ENCODE measurements at places on chromosomes 2 and 18.

DNA sequence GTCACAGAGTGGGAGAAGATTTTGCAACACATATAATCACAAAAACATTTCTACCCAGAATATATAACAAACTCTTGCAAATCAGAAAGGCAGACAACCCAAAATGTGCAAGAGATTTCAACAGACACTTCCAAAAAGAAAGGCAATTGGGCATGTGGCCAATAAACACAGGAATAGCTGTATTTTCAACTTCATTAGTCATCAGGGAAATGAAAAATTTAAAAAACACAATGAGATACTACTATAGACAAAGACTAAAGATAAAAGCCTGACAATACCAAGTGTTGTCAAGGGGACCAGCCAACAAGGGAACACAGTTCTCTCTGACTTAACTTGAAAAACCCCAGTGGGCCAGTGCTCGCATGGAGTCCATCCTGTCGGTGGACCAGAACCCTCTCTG, 40.5 kb downstream of the MTHFD2 start:
- peak; percentile 42 for DNase-seq

- DNase-seq = peak; percentile 94
Observed at GRCh38 chr2:215460682-215461382, 25.0 kb upstream of the FN1 start.

DNA sequence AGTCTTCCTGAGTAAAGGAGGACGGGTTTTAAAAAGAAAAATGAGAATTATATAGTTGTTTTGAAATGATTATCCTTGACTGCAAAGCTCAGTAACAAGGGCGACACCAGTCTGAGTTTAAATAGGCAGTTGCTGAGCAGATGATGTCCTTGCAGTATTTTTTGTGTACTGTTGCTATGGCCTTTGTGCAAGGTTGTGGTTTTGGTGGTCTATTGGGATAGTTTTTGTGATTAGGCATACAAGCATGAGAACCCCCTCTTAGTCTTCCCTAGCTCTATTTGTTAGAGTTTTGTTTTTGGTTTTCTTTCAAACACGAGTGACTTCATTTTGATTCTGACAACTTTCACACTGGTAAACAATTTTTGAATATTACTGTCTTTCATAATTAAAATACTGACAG, 64.1 kb downstream of the TAF4B start:
- no peak for DNase-seq

GRCh38 chr2:111653913-111654312, 230.1 kb downstream of the ANAPC1 start:
- no peak for DNase-seq

DNA sequence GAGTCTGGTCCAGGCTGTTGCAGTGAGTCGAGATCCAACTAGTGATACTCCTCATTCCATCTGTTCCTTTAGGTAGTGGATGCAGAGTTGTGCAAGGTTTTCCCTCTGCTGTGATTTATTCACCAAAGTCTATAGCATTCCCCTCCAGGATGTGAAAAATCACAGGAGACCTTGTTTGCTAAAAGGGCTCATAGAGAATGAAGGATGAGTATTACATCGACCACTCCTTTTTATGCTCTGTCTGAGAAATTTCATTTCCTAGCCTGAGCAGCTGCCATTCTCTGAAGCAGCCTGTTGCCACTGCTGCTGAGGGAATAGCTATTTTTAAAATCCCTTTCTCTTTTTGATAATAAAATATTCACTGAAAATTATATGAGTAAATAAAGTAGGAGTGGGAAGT, 134.1 kb upstream of the LRRTM1 start:
- DNase-seq = no peak

DNA sequence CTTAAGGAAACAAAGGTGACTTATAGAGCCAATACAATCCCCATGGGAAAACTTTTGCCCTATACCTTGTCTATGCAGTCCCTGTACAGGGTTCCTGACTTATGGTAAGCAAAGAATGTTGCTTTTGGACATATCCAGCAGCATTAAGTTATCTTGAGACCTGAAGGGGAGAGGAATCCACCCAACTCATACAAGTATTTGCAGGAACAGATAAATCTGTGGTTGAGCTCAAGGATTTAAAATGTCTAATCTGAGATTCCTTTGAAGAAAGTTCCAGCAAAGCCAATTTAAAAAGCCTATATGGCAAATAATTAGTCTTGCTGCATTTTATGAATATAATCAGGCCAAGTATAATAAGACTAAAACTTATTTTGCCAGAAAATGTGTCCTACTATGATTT, 739.5 kb upstream of the CDH2 start:
- no peak for DNase-seq

DNA sequence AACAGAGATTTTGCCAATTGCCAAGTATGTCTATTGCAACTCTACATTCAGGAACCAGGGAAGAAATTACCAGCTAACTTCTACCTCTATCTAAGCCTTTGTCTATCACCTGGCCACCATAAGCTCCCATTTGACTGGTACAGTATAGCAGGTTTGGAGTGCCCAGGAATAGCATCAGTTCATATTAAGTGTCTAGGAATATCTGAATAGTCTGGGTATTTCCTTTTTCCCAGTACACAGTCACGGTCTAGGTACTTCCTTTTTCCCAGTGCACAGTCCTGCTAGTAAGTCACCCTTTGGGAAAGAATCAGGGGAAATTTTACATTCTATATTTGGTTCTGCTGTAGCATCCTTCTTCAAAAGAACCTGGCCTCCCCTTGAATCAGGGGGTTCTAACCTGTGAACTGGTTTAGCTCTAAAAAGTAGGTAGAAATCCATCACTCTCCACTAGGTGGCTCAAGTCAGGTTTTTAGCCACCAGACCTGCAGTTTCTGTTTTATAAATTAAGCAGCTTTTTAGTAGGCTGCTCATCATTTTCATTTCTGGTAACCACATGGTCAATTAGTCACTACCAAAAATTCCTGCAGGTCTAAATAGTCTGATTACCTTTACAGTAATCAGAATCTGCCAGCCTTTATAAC, 49.3 kb upstream of the DNAJC10 start:
- no peak for DNase-seq

DNA sequence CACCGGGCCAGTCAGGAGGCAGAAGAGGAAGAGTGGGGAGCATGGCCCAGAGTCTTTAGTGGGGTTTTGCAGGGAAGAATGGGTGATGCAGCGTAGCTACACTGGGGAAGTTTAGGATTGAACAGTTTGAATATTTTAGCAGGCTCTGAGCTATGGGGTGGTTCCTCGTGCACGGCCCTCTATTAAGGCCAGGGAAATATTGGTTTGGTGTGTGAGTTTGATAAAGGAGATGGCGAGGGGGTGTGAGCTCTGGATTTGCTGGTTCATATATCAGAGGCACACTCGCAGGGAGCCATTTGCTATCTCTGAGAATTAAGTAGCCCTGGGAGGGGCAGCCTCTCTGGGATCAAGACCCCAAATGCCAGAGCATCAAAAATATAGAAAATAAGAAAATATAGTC, 50.1 kb downstream of the BOLA3 start:
- no peak for DNase-seq

DNA sequence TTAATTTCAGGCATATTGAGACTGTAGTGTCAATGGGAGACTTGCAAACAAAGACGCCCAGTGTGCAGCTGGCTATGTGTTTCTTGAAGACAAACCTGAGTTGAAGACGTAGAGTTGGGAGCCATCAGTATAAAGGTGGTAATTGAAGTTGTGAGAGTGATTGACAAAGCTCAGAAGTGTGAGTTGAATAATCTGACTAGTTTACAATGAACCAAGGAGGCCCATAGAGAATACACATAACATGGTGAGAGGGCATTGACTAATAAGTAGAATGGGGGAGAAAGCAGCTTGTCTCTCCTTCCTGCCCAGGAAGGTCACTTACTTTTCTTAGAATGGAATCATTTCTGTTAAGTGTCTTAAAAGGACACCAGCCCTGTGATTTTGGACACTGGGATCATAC, 14.1 kb downstream of the SP110 start:
- DNase-seq = no peak

DNA sequence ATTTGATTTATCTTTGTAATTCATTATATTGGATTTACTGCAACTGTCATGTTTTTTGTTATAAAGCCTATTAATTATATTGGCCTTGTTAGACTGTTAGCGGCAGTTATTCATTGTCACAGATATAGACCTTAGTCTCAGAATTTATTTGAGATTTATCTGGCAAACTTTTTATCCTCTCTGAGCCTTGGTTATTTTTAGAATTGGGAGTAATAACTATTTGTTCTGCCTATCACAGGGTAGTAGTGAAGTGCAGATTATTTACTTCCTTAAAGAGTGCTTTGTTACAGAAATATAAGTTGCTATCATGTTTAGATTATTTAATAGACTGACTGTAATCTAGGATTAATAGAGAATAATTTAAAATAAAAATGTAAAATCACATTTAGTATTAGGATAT, 41.9 kb downstream of the AGPS start:
- DNase-seq = no peak

DNA sequence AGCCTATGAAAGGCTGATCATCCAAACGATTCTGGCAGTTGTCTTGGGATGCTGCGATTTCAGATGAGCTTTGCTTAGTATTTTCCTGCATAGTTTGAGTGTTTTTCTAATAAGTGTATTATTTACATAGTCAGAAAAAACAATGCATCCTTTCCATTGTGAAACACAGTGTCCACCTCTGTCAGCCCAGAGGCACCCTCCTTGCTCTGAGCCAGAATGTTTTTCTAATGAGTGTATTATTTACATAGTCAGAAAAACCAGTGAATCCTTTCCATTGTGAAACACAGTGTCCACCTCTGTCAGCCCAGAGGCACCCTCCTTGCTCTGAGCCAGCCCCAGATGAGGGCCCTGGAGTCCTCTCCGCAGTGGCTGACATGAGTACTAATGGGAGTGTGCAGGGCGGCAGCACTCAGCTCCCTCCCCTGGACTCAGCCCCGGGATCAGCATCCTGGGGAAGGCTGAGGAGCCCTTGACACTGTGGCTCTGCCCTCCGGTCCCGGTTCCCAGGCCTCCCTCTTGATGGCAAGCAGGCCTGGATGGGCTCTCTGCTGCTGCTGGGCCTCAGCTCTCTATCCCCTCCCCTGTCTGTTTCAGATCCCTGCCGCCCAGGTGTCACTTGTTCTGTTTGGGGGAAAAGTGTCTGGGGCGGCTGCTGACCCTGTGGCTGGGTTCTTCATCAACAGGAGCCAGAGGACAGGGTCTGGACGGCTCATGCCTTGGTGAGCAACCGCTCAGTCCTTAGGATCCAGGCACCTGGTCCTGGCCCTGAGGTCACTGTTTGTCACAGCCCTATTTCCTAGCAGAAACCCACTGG, 5.9 kb downstream of the MFSD2B start:
- DNase-seq = peak; percentile 20

GRCh38 chr2:196515608-196516007, 123.9 kb upstream of the CCDC150 start:
- no peak for DNase-seq

GRCh38 chr2:220628252-220628651, 943.9 kb downstream of the EPHA4 start:
- DNase-seq = peak; percentile 1

- DNase-seq = peak; percentile 83
Observed at GRCh38 chr2:174846941-174847938, 83.0 kb upstream of the CHRNA1 start.

- DNase-seq = no peak
Observed at GRCh38 chr2:98301469-98301868, 44.8 kb upstream of the CNGA3 start.

DNA sequence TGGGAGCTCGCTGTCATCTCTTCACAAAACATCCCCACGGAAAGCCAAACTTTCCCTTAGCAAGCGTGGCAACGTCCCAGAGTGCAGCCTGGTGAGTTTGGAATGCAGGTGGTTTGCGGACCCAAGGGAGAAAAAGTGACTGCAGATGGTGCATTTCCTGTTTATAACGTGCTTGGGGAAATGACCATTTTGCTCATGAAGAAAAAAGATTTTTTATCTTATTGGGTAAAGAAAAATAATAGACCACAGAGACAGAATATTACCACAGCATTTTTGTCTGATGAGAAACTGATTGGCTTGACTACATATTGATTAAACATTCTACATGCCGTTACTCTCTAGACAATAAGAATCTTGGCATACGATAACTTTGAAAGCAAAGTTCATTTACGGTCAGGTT, 136.5 kb downstream of the COPS8 start:
- DNase-seq = peak; percentile 92

GRCh38 chr2:9220201-9220600, 13.6 kb downstream of the ASAP2 start:
- DNase-seq = no peak

DNA sequence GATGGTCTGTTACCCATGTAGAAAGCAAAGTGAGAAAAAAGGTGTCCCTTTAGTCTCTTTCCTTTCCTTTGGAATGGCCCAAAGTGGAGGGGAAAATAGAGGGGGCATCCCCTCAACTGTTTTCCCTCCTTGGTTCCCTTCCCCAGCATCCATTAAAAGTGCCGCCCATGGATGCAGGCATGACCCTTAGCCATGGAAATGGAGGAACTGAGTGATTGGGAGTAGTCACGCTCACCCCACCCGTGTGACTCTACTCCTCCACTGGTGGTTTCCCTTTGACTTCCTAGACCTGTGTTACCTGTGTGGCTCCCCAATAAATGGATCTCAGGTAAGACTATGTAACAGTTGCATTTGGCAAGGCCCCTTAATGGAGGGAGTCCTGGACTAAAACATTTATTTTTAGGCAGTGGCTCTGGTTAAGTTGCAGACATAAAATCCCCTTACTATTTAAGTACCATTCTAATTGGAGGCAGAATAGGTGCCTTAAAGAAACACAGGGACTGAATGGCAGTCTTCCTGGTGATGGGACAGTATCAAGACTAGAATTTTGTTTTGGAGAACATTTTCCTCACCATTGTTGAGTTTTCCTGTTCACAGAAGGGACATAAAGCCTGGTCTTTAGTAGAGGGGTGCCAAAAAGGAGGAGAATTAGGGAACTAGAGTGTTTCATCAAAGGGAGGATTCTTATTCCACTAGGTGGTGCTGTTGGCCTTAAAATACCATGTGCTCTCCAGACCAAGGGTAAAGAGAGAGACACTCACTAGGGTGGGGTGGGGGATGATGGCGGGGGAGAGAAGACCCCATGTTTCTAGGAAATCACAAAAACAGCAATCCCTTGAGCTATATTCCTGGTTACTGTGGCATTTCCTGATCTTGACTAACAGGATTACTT, 25.7 kb upstream of the PLA2R1 start:
- DNase-seq = no peak

DNA sequence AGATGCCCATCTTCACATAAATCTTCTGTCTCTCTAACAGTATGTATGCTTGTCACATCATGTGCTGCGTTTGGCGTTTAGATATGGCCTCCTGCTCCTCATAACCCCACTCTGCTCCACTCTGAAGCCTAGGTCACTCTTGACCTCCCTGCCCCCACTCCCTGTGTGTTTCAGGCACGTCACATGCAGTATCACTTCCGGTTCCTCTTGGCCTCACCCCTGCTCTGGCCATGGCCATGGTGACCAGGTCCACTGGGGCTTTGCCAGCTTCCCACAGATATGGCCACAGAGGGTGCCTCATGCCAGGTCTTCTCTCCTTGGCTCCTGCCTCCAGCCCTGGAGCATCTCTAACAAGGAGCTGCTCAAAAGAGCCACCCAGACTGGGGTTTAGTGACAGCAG, 160.0 kb downstream of the RNF152 start:
- DNase-seq = no peak

GRCh38 chr2:189082376-189082975, 97.1 kb downstream of the COL5A2 start:
- peak; percentile 65 for DNase-seq

All from fibroblast of skin of left quadriceps (primary cell).